Hematopoietic multipotent progenitor cell treated with erythropoietin and hydrocortisone succinate and interleukin-3 and kit ligand, for 6 days (in vitro differentiated cells): ENCODE measurements at places on chromosomes 3 and 15.
A peak's percentile ranks its signal among the peaks of the same experiment; 100 is the strongest.

DNA sequence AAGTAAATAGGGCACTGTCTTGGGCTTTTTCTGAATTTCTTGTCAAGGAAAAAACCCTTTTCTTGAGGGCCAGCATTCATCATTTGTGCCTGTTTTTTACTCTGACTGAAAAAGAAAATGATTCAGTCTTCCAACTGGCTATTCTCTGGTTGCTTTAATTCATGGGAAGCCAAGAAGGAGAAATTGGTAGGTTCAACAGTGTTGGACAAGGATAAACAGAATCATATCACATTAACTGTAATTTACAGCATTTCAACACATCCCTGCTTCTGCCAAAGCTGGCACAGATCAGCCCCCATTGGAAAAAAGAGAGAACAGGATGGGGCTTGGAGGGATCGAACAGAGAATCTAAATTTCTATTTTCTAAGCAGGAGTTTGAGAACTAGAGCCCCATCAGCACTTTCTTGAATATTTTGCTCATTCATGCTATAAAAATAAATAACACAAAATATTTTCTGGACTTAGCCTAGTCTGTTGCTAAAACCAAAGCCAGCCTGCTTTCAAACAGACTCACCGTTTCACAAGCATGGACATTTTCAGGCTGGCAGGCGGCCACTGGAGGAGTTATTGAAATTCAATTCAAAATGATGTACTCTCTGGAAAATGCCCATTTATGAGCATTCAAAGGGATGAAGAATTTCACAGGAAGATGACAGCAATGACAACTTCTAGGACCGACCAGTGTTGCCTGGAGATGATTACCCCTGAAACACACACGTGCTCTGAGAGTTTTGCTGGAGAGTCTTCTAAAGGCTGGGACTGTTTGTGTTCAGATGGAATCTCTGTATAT is 181.2 kb downstream of the WNT5A start:
- no peak for DNase-seq

DNA sequence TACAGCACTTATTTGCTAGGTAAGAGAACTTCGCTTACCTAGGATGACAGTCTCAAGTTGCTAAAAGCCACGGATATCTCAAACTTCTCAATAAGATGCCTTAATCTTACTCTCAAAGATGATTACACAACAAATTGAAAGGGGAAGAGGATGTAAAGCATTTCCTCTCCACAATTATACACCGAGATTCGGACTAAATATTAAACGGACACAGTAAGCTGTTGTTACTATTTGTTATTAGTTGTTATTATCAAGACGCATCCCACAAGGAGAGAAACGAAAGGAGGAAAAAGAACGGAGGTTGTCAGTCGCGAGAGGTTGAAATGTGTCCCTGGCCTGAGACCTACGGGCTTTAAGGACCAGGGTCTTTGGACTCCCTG is 660 bp downstream of the ZNF106 start:
- peak; percentile 49 for DNase-seq

DNA sequence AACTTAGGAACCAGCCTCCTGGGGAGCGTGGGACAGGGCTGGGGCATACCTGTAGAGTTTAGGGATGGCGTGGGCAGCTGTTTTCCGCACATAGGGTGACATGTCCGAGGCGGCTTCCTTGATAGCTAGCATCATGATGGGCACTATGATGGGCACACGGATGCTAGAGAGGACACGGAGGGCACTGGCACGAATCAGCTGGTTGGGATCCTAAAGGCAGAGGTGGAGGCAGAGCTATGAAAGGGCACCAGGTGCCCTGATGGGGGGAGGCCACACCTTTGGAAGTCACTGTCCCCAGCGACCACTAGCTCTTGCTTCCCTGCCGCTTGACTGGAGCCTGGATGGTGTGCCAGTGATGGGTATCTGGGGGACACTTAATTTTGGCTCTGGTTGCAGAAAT is 28.3 kb downstream of the AP3B2 start:
- DNase-seq: no peak

GRCh38 chr3:190070622-190071347 is 49.9 kb downstream of the P3H2 start:
- no peak for DNase-seq

- DNase-seq: no peak
These were observed 83.1 kb upstream of the TSEN2 start for GRCh38 chr3:12401208-12401607.

- peak; percentile 68 for DNase-seq
These were observed 52.7 kb upstream of the SCAANT1 start for GRCh38 chr3:63964681-63965485.

GRCh38 chr3:168024537-168024941 is 71.2 kb downstream of the GOLIM4 start:
- DNase-seq: peak; percentile 42

DNA sequence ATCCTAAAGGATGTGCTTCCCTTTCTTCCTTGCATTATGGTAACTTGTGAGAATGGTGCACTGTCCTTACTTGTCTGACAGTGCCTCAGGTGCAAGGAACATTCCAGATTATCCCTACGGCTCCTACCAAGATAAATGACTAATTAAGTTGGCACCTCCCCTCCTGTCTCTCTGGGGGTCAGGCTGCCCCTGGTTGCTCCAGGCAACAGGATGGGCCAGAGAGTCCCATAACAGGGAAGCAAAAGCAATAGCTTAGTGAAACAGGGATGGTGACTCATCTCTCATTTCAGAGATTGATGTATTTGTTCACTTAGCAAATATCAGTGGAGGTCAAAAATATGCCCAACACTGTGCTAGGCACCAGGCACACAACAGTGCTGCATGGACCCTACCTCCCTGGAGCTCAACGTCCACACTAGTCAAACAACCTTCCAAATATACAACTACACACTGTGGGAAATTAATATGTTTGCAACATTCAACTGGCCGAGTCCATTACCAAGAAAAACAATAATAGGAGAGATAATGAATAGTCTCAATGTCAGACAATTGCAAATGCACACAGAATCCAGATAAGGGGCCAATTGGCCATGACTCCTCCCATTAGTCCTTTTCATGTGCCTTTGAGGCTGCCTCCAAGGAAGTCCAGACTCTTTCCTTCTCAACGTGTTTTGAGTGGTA is 249.0 kb downstream of the TLE3 start:
- DNase-seq: no peak

GRCh38 chr3:148366743-148367410 is 330.8 kb upstream of the AGTR1 start:
- peak; percentile 10 for DNase-seq

DNA sequence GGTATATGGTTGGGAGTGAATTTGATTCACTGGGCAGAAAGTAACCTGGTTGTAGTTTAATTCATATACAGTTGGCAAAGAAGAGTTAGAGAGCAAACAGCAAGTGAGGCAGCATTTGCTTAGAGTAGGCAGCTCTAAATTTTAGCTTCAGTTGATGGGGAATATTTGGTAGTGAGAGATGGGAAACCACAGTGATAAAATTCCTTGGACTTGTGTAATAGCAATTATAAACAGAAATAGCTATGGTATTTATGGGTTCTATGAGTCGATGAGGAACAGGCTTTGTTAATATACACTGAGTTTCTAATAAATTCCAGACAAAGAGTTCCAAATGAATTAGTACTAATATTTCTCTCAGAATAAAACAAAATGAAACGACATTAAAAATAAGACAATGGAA is 894.0 kb downstream of the ROBO2 start:
- DNase-seq: no peak

GRCh38 chr15:83998486-83998885 is 237.1 kb upstream of the GOLGA6L4 start:
- DNase-seq: no peak

GRCh38 chr3:127073941-127074820 is 91.3 kb downstream of the PLXNA1 start:
- DNase-seq: peak; percentile 43

DNA sequence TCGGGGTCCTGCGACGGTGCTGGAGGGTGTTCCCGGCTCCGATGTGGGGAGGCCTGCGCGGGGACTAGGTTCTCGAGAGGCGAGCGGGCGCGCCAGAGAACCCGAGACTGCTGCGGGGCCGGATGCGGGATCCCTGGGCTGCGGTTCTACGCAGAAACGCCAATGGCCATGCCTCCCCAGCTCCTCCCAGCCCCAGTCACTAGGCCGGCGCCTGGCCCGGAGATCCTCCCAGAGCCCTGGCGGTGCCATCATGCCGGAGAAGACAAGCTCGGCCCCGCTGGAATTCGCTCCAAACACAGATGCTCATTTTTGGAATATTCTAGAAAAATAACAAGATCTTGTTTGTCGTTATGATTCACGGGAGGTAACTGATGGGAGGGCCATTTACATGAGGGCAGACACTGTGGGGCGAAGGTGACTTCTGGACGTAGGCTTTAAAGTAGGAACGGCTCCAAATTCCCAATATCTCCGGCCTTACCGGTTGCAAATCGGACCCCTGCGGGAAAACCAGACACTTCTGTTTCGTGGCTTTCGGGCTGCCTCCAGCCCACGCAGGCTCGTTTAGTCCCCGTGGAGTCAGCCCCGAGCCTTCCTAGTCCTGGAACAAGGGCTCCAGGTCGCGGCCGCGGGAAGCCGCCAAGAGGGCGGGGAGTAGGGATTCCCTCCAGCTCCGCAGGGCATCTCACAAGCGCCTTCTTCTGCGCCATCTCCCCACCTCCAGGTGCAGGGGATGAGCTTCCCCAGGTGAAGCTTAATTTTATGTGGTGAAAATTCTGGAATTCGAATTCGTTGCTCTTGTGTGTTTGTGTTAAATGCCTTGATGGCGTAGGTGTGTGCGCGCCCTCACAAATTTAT is 74.8 kb upstream of the POLG start:
- DNase-seq: no peak

DNA sequence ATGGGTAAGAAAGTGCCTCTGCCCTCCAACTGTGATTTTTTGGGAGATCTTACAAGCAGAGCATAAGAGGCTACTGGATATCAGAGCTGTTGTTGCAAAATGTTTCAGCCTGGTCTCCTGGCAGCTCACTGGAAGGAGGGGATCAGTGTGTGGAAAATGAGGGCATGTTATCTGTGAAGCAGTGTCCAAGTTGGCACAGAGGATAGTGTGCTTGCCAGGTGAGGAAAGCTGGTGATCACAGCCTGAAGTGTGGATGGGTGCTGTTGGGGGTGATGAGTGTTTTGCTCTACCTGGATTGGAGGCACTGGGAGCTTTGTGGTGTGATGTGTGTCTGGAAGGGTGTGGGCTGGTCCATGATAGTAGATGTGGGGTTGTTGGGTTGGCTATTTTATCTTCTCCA is 69.3 kb downstream of the MCTP2 start:
- DNase-seq: no peak

DNA sequence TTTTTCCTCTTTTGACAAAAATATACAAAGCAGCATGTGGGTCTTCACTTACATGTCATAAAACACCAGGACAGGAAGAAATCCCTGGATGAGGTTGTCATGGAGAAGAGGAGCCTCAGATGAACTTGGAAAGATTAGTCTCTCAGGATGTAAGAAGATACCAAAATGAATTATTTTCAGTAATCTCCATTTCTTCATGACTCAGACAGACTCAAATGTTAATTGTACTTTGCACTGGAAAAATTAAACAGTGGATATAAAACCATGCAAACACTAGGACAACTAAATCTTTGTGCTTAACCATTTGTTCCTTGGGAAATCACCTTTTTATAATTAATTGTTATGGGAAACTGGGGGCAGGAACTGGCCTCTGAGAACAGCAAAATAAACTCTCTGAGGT is 237.0 kb downstream of the CD47 start:
- no peak for DNase-seq

DNA sequence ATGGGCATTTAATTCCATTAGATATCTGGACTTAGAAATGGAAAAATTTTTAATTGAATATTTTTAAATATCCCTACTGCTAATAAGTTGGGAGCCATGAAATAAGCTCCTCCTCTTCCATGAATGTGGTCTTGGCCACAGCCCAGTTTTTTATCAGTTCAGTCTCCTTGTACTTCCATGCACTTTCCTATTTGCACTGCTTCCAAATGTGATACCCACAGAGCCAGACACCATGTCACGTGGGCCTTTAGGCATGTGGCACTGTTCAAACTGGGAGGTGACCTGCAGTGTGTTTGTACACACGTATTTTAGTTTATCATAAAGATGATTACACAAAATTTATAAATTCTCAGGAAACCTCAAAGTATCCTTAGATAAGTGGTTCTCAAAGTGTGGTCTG is 80.1 kb upstream of the DGKG start:
- peak; percentile 7 for DNase-seq

GRCh38 chr3:126392246-126392645 is 2.5 kb upstream of the CFAP100 start:
- DNase-seq: no peak

DNA sequence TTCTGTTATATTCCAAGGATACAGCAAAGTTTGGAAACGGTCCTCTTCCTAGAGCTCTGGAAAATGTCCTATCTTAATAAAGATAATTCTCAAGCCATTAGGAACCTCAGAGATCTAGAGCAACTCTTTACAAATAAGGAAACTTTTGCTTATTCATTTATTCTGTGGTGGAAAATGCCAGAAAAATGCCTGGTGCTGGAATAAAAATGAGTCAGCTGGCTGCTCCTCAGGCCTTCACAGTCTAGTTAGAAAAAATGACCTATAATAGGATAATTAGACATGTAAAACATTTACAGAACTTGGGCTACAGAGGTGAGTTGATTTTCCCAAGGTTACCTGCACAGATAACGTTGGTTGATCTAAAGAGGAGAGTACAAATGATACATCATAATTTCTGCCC is 372.5 kb downstream of the NLGN1 start:
- no peak for DNase-seq

GRCh38 chr3:149736953-149737205 is 15.4 kb downstream of the COMMD2 start:
- DNase-seq: peak; percentile 68

DNA sequence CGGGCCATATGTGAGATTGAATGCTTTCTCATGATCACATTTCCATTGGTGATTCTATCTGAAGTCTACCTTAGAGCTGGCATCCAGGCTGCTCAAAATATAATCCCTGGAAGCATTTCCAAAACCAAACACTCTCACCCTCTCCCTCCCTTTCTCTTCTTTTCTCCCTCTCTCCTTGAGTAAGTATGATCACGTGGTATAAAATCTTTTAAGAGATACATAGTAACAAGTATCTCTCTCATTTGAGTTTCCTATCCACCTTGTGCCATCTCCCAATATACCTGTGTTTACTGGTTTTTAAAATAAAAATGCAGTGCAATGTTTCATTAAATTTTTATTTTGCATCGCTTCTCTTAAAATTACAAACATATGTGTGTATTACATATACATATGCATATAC is 350.9 kb upstream of the KCNH8 start:
- DNase-seq: no peak

DNA sequence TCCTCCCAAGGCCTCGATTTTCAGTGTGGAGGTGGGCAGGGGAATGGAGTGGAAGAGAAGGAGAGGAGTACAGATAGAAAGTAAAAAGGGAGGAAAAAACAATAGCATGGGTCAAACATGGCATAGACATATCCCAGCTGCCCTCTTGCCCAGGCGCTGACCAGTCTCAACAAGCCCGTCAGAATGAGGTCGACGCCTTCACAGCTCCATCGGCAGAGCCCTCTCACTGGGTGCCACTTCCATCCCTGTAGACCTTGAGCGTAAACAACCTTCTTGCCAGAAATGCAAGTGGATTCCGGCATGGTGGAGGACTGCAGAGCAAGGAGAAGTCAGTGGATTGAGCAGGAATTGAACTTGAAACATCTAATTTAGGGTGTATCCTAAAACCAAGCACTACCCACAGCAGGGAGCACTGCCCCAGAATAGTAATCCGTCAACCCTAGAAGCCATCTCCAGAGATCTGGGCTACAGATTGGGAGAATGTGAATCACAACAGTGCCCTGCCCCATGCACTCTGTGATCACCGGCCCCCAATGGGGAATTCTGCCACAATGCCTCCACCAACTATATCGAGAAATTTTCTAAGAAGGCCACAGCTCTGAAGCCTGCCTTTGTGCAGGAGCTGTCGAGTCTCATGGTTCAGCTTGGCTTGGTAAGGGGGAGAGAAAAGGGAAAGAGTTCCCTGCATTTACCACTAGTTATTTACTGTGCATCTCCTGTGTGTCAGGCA is 190.1 kb downstream of the UACA start:
- DNase-seq: no peak
